ENCODE measurements at places on chromosomes 16 and 17.

DNA sequence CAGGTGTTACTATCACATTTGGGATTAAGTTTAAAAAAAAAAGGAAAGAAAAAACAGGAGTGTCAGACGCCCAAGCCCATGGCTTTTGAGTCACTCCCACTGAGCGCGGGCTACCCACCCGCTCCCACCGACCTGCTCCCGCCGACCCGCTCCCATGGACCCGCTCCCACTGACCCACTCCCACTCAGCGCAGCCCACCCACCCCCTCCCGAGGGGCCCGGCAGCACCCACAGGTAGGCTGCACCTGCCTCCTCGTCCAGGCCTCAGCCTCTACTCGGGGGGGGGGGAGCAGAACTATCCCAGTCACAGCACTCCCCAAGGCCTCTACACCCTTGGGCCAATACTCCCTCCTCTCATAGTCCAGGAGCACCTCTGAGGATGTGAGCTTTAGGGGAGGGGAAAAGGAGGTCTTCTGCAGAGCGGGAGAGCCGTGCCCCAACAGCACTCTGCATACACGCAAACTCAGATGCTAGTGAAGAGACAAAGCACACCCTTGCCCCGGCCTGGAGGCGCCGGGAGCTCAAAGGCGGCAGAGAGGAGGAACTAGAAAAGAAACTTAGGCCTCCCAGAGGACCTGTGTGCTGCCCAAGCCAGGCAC is 2.9 kb downstream of the CLUH start:
- no peak for DNase-seq

DNA sequence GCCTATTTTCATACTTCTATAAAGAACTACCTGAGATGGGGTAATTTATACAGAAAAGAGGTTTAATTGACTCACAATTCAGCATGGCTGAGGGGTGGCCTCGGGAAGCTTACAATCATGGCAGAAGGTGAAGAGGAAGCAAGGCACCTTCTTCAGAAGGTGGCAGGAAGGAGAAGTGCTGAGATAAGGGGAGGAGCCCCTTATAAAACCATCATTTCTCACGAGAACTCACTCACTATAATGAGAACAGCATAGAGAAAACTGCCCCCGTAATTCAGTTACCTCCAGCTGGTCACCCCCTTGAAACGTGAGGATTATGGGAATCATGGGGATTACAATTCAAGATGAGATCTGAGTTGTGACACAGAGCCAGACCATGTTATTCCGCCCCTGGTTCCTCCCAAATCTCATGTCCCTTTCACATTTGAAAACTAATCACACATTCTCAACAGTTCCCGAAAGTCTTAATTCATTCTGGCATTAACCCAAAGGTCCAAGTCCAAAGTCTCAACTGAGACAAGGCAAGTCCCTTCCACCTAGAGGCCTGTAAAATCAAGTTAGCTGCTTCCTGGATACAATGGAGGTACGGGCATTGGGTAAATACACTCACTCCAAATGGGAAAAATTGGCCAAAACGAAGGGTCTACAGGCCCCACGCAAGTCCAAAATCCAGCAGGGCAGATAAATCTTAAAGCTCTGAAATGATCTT is 237.7 kb downstream of the CDH13 start:
- DNase-seq: no peak

DNA sequence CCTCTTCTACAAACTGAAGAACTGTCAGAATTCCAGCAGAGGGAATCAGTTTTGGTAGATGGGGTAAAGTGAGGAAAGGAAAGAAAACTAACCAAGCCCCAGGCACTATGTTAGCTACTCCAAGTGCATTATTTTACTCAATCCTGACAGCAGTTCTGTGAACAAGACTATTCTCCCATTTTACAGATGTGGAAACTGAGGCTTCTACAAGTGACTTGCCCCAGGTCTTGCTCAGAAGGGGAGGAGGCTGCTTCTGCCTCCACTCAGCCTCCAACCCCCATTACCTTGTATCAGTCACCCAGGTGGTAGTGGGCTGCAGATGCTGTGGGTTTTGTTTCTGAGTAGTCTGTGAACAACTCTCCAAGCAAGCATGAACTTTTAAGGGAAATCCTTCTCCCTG is 315.2 kb upstream of the MAF start:
- DNase-seq: no peak

- DNase-seq: peak; percentile 24
Measured at GRCh38 chr16:22141767-22142166, 20.5 kb upstream of the SDR42E2 start.

DNA sequence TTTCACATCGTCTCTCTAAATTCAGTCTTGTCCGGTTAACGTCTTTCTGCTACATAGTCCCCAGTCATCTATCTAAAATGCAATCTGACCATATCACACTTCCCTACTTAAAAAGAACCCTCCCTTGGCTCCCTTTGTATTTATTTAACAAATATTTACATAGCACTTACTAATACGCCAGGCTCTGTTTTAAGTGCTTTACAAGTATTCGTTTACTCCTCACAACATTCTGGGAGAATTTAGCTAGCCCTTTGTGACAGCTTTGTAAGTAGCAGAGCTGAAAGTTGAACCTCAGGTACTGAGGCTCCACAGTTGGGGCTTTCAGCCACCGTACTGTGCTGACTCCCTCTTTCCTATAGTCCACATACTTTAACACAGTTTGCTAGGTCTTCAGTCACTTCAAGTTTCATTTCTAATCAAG is 9.2 kb downstream of the PAFAH1B1 start:
- DNase-seq: no peak

GRCh38 chr16:30691907-30692306 is 7.1 kb upstream of the SRCAP start:
- DNase-seq: no peak

DNA sequence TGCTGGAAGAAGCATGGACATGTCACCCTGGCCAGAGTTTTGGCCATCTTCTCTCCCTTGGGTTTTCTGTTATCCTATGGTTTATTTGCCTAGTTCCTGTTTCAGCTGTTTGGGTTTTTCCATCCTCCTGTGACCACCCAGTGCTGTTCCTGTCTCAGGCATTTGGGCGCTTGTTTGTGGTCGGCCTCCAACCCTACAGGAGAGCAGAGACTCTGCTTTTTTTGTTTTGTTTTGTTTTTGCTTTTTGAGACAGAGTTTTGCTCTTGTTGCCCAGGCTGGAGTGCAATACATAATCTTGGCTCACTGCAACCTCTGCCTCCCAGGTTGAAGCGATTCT is 3.3 kb upstream of the ZC3H7A start:
- no peak for DNase-seq

DNA sequence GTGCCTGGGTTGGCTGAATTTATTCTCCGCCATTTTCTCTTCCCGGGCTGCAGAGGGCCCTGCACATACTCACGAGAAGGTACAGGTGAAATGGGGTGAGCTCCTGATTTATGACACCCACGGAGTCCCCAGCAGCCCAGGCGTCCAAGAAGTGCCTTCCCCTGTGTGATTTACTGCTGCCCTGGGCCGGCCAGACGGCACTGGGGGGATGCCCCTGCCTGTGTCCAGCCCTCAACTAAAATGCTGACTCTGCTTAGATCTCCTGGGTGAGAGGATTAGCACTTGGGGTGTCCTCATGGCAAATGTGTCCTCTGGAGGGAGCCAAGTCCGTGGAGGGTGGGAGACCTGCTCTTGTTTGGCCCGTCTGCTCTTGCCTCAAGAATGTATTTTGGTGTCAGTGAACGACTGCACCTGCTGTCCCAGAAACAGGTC is 132.4 kb downstream of the MAF start:
- DNase-seq: no peak

DNA sequence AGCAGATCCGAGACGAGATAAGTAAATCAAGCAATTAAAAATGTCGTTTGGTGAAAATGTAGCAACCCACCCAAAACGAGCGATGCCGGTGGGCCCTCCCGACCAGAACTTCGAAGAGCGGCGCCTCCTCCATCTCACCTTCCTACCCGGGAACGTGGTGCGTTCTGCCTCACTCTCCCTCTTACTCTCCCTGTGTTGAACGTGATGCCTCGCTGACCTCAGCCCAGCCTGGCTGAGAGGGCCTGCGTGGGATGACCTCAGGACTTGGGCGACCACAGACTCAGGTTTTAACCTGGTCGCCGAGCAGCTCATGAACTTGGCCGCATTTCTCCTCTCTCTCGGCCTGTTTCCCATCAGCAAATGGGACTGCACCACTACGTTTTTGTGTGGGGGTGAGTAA is 69.7 kb upstream of the RPL38 start:
- DNase-seq: no peak

DNA sequence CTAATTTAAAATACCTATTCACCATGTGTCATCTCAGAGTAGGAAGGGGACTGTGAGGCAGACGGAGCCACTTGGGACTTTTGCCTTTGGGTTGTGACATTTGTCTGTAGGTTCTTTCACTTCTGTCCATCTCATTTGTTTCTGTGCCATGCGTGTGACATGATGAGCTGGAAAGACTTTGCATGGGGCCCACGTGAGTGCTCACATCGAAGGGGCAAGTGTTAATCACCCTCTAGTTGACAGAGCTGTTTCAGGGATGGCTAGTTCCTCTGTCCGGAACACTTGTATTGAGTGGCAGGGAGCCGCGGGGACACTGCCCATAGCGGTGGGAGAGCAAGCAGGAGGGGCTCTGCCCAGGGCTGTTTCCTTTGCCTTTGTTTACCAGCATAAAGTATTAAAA is 112.0 kb downstream of the RPTOR start:
- no peak for DNase-seq

DNA sequence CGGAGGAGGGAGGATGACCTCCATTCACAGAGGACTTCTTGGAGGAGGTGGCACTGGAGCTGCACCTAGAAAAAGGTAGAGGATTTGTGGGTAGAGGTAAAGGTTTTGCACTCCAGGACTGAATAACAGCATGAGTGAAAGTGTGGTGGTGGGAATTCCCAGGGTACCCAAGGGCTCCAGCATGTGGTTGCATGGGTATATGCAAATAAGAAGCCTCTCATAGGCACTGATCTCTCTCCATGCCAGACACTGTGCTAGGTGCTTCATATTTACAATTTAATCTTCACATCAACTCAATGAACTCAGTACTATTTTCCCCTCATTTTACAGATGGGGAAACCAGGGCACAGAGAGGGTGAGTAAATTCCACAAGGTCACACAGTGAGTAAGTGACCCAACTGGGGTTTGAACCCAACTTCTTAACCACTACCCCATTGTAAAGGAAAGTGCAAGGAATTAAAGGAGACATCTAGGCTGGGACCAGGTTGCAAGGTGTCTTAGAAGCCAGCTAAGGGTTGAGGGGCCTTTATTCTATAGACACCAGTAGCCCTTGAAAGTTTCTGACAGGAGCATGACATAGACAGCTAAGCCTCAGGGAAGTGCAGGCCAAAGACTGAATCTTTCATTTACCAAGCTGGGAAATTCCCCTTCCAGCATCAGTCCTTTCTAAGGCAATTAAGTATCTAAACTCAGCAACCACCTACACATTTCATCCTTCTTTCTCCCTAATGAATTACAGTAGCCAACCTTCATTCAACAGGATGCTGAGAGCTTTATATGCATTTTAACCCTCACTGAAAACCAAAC is 21.3 kb downstream of the SCNN1B start:
- no peak for DNase-seq

- DNase-seq: peak; percentile 46
Measured at GRCh38 chr17:55783684-55784245, 32.9 kb downstream of the PCTP start.

GRCh38 chr17:47669081-47669480 is 19.4 kb downstream of the KPNB1 start:
- no peak for DNase-seq

GRCh38 chr17:29747660-29748059 is 124.9 kb upstream of the CORO6 start:
- no peak for DNase-seq

- DNase-seq: no peak
Measured at GRCh38 chr16:79716645-79717332, 116.3 kb upstream of the MAF start.

- DNase-seq: no peak
Measured at GRCh38 chr17:48348352-48348751, 81.7 kb downstream of the SKAP1 start.

DNA sequence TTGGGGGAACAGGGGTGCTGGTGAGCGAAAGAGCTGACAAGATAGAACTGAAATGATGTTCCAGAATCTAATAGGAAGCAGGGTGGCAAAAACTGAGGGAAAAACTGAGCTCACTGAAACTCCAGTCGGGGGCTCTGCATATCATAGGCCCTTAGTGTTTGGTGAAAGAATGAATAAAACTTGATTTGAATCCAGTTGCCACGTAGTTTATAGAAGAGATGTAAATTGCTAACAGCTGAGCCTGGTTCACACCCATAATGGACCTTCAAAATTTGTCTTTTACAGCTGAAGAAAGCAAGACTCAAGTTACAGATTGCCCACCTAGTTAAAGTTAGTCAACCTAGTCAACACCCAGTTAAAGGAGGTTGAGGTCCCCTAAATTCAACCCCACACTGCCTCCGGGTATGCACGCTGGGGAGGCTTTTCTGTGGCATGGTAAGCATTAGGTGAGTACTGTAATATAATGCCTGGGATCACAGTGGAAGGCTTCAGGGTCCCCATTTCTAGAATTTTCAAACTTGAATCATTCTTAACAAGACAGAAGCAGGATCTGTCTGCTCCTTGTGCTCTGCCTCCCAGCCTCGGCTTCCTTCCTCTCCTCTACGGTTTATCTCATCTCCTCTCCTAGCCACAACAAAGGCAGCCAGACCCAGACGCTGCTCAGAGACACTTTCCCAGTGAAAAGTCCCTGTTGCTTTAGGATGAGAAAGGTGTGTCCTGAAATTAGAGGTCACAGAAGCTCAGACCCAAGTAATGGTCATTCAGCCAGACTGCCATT is 26.9 kb upstream of the SUPT4H1 start:
- no peak for DNase-seq

Measured in BE2C (cell line).